ENCODE measurements at places on chromosomes 11 and 22.

DNA sequence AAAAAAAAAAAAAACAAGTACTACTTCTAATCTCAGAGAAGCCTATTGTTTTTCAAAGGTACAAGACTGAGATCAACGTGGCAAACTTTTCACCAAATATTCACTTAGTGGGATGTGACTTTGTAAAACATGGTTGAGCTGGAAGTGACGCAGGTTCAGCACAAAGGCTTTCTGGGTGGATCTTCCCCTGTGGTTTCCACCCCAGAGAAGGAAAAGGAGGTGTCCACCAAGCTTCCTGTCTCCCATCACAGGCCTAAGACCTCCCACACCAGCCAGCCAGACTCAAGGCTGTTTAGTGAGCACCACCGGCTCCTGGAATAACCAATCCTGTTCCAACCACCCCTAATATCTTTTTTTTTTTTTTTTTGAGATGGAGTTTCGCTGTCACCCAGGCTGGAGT is 5.7 kb downstream of the TMEM184B start:
- DNase-seq: peak; percentile 17

GRCh38 chr22:18968011-18968749 is 32.1 kb upstream of the PRODH start:
- no peak for DNase-seq

- DNase-seq: no peak
Observed at GRCh38 chr22:20198557-20199319, 47.9 kb upstream of the CCDC188 start.

DNA sequence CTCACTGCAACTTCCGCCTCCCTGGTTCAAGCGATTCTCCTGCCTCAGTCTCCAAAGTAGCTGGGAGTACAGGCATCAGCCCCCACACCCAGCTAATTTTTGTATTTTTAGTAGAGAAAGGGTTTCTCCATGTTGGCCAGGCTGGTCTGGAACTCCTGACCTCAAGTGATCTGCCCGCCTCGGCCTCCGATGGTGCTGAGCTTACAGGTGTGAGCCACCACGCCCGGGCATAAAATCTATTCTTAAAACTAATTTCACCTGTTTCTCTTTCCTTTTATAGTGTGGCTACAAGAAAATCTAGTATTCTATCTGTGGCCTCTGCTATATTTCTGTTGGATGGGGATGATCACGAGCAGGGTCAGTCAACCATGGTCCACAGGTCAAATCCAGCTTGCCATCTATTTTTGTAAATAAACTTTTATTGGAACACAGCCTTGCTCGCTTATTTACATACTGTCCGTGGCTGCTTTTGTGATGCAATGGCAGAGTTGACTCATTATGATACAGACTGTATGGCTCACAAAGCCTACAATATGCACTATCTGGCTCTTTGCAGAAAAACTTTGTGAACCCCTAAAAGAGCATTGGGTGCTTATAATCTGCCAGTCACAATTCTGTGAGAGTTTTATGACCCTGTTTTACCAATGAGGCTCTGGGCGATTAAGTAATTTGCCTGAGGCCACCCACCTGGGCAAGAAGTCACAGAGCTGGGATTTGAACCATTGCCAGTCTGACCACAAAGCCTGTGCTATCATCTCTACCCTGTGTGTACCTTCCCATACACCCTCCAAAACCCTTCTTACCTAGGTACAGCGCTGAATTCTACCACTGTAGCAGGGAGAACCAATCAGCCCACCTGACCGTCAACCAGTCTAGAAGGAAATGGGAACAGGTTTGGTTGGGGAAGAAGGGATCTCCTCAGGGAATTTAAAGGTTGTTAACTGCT is 28.3 kb downstream of the SLC1A2 start:
- DNase-seq: peak; percentile 33

GRCh38 chr22:26162926-26163325 is 6.3 kb upstream of the SEZ6L start:
- no peak for DNase-seq

DNA sequence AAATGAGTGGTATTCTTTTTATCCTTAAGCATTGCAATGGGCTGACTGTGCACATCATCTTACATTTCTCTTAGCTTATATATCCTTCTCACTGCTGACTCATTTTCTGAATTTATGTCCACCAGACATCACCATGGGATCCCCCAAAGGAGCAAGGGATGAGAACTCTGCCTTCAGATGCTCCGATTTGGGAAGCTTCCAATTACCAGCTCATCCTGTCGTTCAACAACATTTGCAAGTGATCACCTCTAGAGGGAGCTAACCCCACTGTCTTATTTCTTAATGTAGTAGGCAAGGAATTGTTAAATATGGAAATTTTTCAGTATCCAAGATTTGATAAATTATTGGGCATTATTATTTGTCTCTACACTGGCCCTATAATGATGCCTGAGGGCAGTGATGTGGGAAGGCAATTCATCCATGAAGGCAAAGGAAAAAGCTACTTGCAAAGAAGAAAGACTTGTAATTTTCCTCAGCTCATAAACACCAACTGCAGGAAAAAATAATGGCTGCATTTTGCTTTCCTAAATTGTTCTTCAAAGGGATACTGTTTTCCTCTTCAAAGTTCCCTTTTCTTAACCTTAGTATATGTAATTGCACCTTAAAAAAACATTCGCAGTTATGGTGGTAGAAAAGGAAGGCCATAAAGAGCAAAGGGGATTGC is 102.4 kb upstream of the FSHB start:
- DNase-seq: no peak

DNA sequence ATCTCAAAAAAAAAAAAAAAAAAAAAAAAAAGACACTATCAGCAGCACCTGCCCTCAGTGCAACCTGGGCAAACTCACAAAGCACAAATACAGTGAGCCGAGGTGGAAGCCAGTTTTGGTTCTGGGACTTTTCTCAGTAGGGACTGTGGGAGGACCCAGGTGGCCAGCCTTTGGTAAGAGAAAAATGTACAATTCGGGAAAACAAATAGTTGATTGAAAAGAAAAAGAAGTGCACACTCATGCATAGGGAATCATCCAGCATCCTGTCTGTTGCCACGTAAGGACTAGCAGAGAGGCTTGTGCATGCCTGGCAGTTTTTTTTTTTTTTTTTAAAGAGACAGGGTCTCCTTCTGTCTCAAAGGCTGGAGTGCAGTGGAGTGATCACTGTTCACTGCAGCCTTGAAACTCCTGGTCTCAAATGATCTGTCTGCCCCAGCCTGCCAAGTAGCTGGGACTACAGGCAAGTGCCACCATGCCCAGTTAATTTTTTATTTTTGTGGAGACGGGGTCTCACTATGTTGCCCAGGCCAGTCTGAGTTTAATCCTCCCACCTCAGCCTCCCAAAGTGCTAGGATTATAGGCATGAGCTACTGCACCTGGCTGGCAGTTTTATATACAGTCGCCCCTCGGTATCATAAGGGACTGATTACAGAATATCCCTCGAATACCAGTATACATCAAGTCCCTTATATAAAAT is 36.7 kb downstream of the TPST2 start:
- no peak for DNase-seq

GRCh38 chr11:79507706-79508105 is 66.9 kb upstream of the TENM4 start:
- DNase-seq: no peak

- peak; percentile 50 for DNase-seq
Observed at GRCh38 chr11:726278-727220, 20.5 kb downstream of the EPS8L2 start.

DNA sequence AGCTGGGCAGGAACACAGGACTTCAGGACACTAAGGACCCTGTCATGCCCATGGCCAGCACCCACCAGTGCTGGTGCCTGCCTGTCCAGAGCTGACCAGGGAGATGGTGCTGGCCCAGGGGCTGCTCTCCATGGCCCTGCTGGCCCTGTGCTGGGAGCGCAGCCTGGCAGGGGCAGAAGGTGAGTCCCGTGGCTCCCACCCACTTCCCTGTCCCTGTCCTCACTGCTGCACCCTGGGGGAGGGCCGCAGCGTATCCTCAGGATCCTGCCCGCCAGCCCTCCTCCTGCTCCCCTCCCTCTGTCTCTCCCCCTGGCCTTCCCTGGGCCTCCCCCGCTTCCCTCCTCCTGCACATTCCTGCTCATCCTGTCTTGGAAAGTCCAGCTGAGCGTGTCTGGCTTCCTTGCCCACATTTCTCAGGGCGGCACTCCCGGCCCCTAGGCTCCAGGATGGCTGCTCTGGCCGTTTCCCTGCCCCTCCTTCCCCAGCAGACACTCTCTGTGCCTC is 8.7 kb downstream of the CSF2RB start:
- no peak for DNase-seq

DNA sequence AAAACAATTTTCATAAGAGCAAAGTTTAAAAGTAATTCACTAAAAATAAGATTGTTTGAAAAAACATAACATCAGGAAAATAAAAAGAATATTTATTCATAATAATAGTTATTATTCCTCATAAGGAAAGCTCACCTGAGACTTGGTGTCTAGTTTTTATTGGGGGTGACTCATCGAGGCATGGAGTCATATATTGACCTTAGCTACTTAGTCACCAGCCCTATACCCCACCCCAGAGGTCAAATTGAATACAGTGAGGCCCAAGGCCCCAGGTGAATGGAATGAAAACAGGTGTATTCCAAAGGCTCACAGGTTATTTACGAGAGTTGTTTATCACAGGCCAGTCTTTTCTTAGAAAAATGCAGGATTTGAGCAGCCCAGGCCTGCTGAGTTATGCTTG is 36.9 kb downstream of the CNTF start:
- DNase-seq: no peak

DNA sequence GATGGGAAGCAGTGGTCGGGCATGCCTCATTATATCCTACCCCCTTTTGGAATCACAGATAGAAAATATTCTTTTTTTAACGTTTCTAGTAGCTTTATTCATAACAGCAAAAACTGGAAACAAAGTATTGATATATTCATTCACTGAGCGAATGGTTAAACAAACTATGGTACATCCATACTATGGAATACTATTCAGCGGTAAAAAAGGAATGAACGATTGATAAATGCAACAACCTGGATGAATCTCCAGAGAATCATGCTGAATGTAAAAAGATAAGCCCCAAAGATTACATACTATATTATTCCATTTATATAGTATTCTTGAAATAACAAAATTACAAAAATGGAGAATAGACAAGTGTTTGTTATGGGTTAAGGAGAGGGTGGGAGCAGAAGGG is 7.5 kb upstream of the SULT4A1 start:
- no peak for DNase-seq

- no peak for DNase-seq
Observed at GRCh38 chr11:113952588-113952987, 22.3 kb upstream of the HTR3A start.

- no peak for DNase-seq
Observed at GRCh38 chr22:45319324-45319685, 9.6 kb downstream of the FAM118A start.

DNA sequence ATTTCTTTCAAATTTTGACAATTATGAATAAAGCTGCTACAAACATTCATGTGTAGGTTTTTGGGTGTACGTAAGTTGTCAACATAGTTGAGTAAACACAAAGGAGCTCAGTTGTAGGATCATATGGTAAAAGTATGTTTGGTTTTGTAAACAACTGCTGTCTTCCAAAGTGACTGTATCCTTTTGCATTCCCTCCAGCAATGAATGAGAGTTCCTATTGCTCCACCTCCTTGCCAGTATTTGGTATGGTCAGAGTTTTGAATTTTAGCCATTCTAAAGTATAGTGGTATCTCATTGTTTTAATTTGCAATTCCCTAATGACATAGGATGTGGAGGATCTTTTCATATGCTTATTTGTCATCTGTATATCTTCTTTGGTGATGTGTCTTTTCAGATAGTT is 28.0 kb upstream of the PHOX2A start:
- DNase-seq: no peak

DNA sequence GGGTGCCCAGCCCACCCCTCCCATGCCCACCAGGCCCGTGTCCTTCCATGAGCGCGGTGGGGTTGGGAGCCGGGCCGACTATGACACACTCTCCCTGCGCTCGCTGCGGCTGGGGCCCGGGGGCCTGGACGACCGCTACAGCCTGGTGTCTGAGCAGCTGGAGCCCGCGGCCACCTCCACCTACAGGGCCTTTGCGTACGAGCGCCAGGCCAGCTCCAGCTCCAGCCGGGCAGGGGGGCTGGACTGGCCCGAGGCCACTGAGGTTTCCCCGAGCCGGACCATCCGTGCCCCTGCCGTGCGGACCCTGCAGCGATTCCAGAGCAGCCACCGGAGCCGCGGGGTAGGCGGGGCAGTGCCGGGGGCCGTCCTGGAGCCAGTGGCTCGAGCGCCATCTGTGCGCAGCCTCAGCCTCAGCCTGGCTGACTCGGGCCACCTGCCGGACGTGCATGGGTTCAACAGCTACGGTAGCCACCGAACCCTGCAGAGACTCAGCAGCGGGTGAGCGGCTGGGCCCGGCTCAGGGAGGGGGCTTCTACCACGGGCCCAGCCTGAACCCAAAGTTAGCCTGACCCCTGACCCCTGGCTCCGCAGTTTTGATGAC is 3.0 kb downstream of the PKP3 start:
- DNase-seq: peak; percentile 40

- DNase-seq: no peak
Observed at GRCh38 chr11:82577246-82577645, 156.4 kb downstream of the FAM181B start.

DNA sequence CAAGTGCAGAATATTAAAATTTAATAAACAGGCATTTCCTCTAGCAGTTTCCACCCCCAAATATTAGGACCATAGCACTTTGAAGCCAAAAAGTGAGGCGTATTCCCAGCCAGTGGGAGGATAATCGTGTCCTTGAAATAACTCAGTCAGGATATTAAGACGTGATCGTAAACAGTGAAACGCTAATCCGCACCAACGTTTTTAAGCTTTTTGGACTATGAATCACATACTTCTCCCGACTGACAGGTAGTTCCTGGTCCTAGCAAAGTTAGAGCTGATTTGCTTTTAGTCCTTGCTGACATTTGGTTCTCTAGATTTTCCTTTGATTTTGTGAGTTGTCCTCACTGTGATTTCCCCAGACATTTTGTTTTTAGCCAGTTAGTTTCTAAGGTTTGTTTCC is 197.1 kb upstream of the ARHGAP20 start:
- no peak for DNase-seq

- DNase-seq: no peak
Observed at GRCh38 chr11:10751581-10751940, 515 bp downstream of the CTR9 start.

DNA sequence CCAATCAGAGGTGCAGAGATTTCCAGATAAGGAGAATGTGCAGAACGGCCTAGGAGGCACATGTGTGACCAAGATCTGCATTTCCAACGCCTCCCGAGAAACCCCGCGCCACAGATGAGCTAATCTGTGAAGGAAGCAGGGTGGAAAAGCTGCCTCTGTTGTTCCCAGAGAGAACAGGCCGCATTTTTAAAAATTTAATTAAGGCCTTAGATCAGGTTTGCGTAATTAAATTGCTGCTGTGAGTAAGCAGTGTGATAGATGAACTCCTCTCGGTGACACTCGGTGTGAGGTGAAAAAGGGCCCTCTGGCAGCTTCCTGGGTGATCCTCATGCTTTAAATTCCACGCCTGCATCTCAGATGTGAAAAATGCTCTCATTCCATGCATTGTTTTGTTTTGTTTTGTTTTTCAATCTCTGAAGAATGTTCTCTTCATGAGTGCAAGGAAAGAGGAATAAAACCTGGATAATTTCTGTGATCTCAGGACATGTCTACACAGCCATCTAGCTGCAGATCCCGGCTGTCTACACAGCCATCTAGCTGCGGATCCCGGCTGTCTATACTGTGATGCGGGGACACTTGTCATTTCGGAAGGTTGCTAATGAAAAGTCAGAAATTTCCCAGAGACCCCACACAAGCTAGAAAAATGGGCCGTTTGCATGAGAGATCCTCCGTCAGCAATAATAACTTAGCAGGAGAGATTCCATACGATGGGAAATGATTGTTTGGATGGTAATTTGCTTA is 1398.9 kb downstream of the BRD1 start:
- DNase-seq: no peak

GRCh38 chr11:73914284-73914683 is 36.5 kb upstream of the DNAJB13 start:
- no peak for DNase-seq

- DNase-seq: no peak
Observed at GRCh38 chr11:130760515-130761125, 155.7 kb downstream of the SNX19 start.

Data from activated naive CD4-positive, alpha-beta T cell treated with anti-CD3 and anti-CD28 coated beads, Interleukin-2, amount 50 U/mL, for 16 hours (primary cell).